ENCODE measurements at places on chromosomes 13 and 19. TPM values are rescaled to one million over a fixed set of nuclear protein-coding genes. Genes with fewer than 3 reads are reported as not detected.

The SIGLEC14 gene
- not detected for total RNA-seq

GRCh38 chr13:35789335-35790165 is 313.1 kb upstream of the MAB21L1 start:
- DNase-seq, result peak; percentile 19

GRCh38 chr19:55453511-55454260 is 7.8 kb downstream of the ISOC2 start:
- no peak for DNase-seq

DNA sequence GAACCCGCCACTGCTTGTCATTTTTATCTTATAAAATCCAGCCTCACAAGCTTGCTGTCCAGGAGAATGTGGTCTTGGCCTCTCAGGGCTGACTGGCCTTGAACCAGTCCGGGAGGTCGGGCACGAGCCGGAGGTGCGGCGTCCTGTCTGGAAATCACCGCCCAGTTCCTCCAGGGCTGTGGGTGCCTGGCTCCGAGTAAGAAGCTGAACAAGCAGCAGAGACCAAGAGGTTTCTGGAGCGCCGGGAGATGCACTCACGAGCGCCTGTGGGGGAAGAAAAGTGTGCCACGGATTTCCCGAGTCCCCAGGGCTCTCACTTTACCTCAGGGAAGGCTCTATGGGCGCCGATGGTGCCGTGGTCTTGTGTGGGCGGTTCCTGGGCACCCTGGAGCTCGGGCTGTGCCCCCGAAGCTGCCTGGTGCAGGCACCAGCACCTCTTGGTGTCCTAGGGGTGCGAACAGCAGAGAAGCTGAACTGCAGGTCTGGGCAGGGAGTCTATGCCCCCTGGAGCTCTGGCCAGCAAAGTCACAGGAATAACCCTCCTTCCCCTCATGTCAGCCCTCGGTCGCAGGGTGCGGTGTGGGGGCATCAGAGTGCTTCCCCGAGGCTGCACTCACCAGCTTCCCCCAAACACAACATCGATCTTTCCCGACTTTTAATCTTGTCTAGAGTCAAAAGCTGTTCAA is 50.0 kb downstream of the GAS6 start:
- DNase-seq, result no peak

DNA sequence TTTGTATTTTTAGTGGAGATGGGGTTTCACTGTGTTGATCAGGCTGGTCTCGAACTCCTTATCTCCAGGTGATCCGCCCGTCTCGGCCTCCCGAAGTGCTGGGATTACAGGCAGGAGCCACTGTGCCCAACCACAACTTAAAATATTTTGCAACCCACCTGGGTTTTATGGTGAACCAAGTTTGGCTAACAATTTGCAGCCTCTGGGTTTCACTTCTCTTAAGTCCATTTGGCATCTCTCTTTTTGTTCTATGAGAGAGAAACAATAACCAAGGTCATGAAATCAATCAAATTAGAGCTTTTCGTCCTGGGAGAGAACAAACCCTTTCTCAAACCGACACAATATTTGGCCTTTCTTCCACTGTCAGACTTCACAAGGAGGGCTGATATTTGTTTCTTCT is 5.6 kb upstream of the SMAD9 start:
- DNase-seq, result no peak

- DNase-seq, result no peak
Observed at GRCh38 chr19:4981681-4981958, 12.7 kb downstream of the KDM4B start.

GRCh38 chr19:39030854-39031367 is 1.4 kb downstream of the FBXO27 start:
- DNase-seq, result no peak

The VN1R4 gene
- total RNA-seq, result not detected

The IGSF23 gene
- total RNA-seq, result not detected

DNA sequence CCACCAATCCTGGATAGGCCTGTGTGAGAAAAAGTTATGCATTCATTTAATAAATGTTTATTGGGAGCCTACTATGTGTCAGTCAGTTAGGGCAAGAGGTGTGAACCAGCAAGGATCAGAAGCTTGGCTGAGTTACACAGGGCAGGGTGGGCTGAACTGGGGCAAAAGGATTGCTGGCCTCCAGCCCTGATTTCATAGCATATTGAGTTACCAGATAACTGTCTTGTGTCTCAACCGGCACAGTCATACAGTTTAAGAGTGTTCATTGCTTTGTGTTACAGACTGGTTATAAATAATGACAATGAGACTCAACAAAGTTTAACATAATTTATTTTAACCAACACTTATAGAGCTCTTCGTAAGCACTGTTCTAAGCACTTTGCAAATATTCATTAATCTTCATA is 253.8 kb downstream of the DLEU7 start:
- DNase-seq, result peak; percentile 77

The ZNF99 gene
- under 0.01 TPM for total RNA-seq

The IRGC gene
- not detected for total RNA-seq

GRCh38 chr19:41437944-41438574 is 1.7 kb downstream of the DMAC2 start:
- no peak for DNase-seq

The CGB1 gene
- total RNA-seq, result not detected

The NUFIP1 gene
- 9.4 TPM for total RNA-seq

- DNase-seq, result no peak
Observed at GRCh38 chr13:88628882-88629281, 957.7 kb downstream of the SLITRK5 start.

The ADM5 gene
- 0.50 TPM for total RNA-seq

The ZNF527 gene
- 4.6 TPM for total RNA-seq

DNA sequence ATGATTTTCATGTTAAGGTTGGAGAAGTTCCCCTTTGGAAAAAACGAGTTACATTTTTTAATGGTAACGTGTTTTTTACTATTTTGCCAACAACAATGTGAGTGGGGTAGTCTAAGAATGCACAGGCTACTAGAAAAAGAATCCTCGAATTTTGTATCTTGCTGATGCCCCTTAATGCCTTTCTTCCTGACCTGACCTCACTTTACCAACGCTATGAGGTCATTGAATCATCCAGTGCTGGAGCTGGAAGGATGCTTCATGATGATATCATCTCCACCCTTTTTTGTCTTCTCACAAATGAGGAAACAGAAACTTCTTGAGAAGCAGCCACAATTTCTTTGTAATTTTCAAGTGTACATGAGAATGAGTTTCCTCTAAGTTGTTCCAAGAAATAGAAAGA is 8.2 kb upstream of the UBL3 start:
- no peak for DNase-seq

DNA sequence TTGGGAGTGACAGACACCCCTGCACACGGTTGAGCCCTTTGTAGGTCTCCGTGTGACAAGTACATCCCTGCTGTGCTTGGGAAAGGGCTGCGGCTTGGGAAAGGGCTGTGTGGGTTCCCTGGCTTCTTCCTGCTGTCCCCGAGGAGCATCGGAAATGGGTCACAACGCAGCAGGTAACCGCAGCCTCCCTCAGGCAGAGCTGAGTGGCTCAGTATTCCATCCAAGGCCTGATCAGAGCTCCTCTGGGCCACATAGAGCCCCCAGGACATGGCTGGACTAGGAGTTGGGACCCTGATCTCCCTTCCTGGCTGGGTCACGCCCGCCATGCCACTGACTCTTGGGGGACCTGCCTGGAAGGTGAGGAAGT is 16.3 kb downstream of the TECR start:
- no peak for DNase-seq

The ANGPTL4 gene
- total RNA-seq, result 75.8 TPM

GRCh38 chr19:39867133-39867532 is 21.0 kb upstream of the FBL start:
- DNase-seq, result no peak

The SLC25A41 gene
- not detected for total RNA-seq

- no peak for DNase-seq
Observed at GRCh38 chr13:29284726-29285125, 310.8 kb downstream of the SLC7A1 start.

The MYDGF gene
- 57.7 TPM for total RNA-seq
